ENCODE measurements at places on chromosomes 1 and 21.

DNA sequence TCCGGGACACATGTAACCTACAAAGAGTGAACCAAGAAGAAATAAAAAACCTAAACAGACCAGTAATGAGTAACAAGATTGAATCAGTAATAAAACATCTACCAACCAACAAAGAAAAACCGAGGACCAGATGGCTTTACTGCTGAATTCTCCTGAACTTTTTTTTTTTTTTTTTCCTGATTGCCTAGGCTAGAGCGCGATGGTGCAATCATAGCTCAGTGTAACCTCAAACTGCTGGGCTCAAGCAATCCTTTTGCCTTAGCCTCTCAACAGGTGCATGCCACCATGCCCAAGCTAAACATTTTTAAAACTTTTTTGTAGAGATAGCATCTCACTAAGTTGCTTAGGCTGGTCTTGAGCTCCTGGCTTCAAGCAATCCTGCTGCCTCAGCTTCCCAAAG lies 11.2 kb upstream of the FGGY start:
- no peak for DNase-seq

- DNase-seq: no peak
Observed at GRCh38 chr1:228061411-228062084, 21.0 kb upstream of the ARF1 start.

DNA sequence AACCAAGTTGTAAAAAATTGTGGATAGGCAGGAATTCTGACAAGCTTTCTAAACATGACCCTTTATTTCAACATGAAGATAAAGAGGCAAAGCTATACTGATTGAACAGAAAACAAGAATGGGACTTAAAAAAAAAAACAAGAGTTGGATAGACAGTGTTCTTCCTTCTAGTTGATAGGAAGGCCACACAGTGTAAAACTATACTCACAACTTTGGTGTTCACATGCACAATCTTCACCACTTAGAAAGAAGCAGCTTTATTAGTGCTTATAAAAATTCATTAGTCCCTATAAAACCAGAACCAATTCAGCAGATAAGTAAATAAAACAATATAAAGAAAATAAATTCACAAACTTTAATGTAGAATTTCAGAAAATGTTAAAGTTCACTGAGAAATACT lies 101.8 kb downstream of the AKT3 start:
- DNase-seq: no peak

- DNase-seq: no peak
Observed at GRCh38 chr1:227449051-227449450, 114.3 kb upstream of the ZNF678 start.

DNA sequence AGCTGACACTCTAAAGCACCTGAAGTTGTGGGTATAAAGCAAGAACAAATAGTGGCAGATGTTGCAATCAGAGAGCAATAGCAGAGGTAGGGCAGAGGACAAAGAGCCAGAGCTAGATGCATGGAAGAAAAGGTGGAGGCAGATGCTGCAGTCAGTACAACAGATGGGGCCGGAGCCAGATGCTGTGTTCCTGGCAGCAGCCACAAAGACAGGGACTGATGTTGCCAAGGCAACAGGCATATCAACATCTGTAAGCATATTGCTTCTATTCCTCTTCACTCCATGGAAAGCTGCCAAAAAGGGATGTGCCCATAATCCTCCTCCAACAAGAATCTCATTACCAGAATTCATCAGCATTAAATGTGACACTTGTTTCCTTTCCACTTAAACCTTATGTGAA lies 108.0 kb downstream of the TNNI3K start:
- DNase-seq: no peak

- no peak for DNase-seq
Observed at GRCh38 chr1:230099465-230099864, 32.4 kb downstream of the GALNT2 start.

DNA sequence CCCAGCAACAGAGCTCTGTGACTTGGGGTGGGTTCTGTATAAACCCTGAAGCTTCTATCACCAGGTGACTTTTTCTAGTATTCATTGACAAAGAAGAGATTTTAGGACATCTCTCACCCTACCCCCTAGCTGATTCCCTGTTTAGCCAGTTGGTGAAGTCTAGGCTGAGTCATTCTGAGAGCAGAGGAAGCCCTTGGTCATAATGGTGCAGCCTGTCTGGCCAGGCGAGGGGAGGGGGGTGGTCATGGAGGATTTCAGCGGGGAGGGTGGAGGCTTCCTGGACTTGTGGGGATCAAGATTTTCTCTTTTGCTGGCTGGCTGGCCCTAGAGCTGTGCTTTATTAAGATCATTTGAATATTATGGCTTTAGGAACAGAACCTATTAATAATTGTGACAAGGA lies 262.6 kb downstream of the CAMTA1 start:
- no peak for DNase-seq

- DNase-seq: no peak
Observed at GRCh38 chr1:119790451-119791198, 20.6 kb downstream of the REG4 start.

Data from GM12878 (cell line).